ENCODE measurements at places on chromosomes 1 and 21.

GRCh38 chr1:234014208-234014607 lies 109.7 kb downstream of the SLC35F3 start:
- DNase-seq = no peak

DNA sequence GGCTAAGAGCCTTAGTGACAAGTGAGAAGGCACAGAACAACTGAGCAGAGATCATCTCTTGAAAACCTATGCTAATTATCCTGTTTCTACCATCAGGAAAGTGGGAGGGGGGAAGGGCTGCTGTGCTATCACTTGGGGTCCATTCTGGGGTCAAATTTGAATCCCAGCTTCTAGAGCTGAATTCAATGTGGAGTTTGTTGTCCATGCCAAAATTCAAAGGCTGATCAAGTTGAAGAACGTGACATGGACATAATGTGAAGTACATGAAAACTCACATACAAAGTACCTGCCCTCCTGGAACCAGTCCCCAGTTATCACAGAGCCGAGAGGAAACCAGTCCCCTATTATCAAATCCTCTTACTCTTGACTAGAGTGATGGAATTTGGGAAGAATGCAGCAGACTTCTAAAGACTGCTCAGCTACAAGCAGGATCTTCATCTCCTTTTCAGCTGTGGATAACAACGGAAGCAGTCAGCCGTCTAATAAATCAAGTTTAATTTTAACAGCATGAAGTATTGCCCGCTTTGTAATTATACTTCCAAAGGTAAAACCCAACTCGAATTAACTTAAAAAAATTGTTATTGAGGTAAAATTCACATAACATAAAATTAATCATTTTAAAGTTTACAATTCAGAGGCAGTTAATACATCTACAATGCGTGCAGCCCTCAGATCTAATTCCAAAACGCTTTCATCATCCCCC lies 78.3 kb downstream of the SLC45A1 start:
- DNase-seq = no peak

GRCh38 chr1:112605633-112606327 lies 13.2 kb downstream of the ST7L start:
- DNase-seq = no peak

GRCh38 chr1:221397606-221398005 lies 344.3 kb downstream of the DUSP10 start:
- no peak for DNase-seq

DNA sequence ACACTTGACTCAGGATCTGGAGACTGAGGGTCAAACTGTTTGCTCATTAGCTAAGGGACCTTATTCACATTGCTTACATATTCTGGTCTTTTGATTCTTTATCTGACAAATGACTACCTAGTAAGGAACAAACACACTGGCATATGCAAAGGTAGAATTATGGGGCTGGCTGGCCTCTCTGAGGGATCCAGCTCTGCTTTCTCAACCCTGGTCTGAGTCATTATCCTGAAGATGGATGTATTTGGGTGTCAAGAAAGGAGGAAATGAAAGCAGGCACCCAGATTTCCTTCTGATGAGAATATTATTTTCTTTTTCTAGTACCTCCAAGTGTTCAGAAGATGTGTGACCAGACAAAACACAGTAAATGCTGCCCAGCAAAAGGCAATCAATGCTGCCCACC lies 6.0 kb downstream of the SMCP start:
- no peak for DNase-seq

DNA sequence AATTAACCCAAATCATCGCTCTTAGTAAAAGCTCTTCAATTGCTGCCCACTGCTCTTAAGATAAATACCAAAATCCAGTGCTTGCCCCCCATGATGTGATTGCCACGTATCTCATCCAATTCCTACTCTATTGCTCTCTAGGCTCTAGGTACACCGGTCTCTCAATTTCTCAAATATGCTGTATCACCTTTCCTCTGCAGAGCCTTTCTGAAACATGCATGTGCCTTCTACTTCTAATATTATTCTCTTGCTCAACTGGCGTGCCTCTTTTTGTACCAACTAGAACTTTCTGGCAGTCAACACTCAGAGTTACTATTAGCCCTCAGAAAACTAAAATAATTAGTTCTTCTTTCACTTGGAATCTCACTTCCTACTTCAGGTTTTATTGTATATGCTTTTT lies 111.7 kb upstream of the LBR start:
- no peak for DNase-seq

DNA sequence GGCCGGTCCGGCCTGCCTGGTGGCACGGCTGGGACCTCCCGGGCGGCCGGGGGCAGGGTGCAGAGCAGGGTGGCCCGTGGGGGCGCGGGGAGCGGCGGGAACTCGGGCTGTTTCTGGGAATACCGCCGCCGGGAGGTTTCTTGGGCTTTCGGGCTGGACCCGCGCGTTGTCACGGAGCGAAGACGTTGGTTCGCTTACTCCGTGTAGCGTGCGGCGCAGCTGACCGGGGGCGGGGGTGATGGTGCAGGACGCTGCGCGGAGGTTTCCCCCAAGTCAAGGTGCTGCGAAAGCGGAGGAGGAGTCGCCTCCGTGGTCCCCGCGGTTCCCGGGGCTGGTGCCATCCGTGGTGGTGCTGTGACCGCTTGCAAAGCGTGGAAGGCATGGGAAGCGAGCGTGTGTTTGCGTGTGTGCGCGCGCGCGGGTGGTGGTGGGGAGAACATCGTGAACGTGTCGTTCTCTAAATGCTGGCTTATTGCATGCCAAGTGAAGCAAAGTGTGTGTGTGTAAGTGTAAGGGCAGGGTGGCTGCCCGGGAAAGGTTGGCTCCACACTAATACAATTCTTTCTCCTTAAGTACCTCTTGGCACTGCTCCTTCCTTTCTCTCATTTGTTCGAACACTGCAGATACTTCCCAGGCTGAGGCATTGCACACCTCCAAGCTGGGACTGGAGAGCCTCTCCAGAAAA lies 1.1 kb downstream of the RYR2 start:
- no peak for DNase-seq

DNA sequence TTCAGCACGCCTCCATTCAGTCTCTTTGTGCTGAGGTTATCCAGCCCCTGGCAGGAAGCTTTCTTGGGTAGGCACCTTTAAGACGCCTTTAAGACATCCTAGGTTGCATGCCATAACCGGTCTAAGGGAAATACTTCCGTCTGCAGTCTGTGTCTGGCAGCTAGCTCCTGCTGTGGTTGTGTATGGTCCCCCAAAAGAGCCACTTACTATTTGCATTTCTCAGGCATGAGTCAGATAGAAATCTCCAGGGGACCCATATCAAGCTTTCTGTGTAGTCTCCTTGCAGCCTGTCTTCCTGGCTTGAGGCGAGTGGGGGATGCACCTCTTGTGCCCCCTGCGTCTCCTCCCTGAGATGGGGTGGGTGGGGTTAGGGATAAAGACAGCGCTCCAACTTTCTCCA lies 10.0 kb upstream of the RYR2 start:
- no peak for DNase-seq
